Mesothelial cell of epicardium (in vitro differentiated cells): ENCODE measurements at places on chromosomes 6 and 20. TPM values are rescaled to one million over a fixed set of nuclear protein-coding genes. Genes with fewer than 3 reads are reported as not detected.

TFEB gene
- 3.2 to 4.4 TPM (median 3.8 TPM) in 3 replicates for total RNA-seq

PNRC1 gene
- 184 to 206 TPM (median 190 TPM) in 3 replicates for total RNA-seq

ACTL10 gene
- total RNA-seq: 0.63 to 0.86 TPM (median 0.66 TPM) in 3 replicates

TMEM200A gene
- 10.6 to 11.3 TPM (median 11.3 TPM) in 3 replicates for total RNA-seq

BPIFB4 gene
- total RNA-seq: not detected in 3 replicates

CFAP206 gene
- 1.0 to 1.6 TPM (median 1.5 TPM) in 3 replicates for total RNA-seq

TNF gene
- total RNA-seq: 0.52 to 0.60 TPM (median 0.60 TPM) in 3 replicates

RSPO4 gene
- 7.5 to 9.5 TPM (median 8.9 TPM) in 3 replicates for total RNA-seq

EYS gene
- 0.52 to 0.69 TPM (median 0.60 TPM) in 3 replicates for total RNA-seq

DNA sequence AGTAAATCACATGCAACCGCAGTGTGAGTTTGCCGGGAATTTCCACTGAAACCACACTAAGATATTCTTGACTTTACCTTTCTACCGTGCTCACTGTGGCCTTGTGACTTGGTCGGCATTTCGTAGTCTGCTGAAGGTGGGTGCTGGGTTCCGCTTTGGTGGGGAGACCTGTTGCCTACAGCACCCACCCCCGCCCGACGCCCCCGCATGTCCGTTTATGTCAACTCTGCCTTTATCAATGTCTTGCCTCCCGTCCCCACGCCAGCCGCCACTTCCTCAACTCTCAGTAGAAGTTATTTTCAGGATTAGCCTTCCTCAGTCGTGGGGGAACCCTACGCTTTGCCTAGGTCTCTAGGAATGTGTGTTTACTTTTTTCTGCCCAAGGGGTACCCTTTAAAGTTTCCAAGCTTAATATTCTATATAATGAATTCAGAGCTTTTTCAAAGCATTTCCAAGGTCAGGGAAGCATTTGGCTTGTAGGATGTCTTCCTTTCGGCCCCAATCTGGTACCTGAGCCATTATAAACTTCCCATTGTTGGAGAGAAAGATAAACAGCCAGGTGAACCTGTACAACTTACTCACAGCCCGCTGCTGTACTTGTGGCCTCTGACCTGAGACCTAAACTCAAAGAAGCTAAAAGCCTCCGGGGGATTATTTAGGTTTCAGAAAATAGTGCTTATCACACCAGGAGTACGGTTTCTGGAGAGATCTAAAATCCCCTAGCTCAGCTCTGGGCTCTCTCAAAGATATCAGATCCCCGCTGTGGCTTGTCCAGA lies 54.2 kb downstream of the TBC1D7 start:
- H3K36me3 ChIP-seq: no peaks in the 10 kb centered on the region
- H3K27me3 ChIP-seq: no peaks in the 10 kb centered on the region
- DNase-seq: no peak
- no peak overlapping the region for H3K27ac ChIP-seq
- peaks cover 17% of the 10 kb centered on the region for H3K4me1 ChIP-seq

DNA sequence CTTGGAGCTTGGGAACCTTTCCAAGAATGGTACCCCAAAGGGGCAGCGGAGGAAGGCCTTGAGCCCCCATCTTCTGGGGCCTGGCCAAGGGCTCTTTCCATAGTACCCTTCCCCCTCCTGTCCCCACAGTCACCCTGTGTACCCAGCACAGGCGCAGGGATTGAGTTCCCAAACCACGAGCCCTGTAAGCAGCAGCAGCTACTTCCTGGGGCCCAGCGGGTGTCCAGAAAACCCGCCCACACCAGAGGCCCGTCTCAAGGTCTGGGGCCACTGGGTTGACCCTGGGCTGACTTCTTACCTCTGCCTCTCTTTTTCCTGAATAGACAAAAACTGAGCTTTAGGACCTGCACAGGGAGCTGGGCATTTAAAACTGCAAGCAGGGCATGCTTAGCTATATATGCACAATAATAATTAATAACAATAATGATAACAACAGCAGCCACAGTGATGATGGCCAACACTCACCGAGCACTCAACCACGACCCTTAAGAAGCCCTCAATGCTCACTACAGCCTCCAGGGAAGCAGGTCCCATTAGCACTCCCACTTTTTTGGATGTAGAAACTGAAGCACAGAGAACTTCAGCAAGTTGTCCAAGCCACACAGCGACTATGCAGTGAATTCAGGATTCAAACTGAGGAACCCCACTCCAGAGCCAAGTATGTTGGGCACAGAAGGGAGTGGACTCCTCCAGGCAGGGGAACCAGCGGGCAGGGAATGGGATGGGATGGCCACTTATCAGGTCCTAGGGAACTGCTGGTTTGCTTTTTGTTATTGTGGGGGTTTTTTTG lies 14.5 kb downstream of the NOL4L start:
- no peaks in the 10 kb centered on the region for H3K36me3 ChIP-seq
- H3K27ac ChIP-seq: peak overlapping the region; percentile 19
- no peaks in the 10 kb centered on the region for H3K27me3 ChIP-seq
- no peak for DNase-seq
- no peak overlapping the region for H3K4me3 ChIP-seq

DNA sequence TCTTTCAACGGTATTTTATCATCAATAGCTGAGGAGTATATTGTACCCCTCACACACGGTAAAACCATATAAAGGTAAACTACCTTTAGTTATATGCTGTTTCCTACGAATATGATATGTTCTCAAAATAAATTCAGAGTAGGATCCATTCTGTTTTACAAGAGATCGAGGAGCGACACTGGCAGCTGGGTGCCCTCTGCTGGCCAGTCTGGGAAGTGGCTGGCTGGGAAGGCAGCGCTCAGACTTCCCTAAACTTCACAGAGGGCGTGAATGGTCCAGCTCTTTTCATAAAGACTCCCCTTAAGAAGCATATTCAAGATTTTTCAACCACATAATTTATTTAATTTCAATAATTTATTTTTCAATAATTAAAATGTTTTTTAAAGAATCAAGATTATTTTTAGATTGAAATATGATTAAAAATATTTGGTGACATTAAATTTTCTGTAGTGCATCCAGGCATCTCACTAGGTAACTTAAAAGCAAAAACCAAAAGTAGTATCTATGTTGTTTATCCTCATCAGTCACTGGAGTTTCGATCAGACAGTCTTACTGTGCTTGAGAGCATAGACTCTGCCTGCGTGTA lies 187.5 kb upstream of the PDE10A start:
- peaks cover 84% of the 10 kb centered on the region for H3K27me3 ChIP-seq
- H3K36me3 ChIP-seq: no peaks in the 10 kb centered on the region
- peaks cover 30% of the 10 kb centered on the region for H3K4me1 ChIP-seq
- H3K27ac ChIP-seq: no peak overlapping the region
- no peak for DNase-seq
- H3K4me3 ChIP-seq: no peak overlapping the region

- H3K4me1 ChIP-seq: peaks cover 4% of the 10 kb centered on the region
- no peak for DNase-seq
- H3K27ac ChIP-seq: no peak overlapping the region
- no peaks in the 10 kb centered on the region for H3K27me3 ChIP-seq
Observed at GRCh38 chr6:129628101-129628815, 81.7 kb downstream of the ARHGAP18 start.

- peaks cover 51% of the 10 kb centered on the region for H3K4me1 ChIP-seq
- DNase-seq: no peak
- H3K27ac ChIP-seq: no peak overlapping the region
Observed at GRCh38 chr6:41452763-41453162, 93.4 kb upstream of the FOXP4 start.

DNA sequence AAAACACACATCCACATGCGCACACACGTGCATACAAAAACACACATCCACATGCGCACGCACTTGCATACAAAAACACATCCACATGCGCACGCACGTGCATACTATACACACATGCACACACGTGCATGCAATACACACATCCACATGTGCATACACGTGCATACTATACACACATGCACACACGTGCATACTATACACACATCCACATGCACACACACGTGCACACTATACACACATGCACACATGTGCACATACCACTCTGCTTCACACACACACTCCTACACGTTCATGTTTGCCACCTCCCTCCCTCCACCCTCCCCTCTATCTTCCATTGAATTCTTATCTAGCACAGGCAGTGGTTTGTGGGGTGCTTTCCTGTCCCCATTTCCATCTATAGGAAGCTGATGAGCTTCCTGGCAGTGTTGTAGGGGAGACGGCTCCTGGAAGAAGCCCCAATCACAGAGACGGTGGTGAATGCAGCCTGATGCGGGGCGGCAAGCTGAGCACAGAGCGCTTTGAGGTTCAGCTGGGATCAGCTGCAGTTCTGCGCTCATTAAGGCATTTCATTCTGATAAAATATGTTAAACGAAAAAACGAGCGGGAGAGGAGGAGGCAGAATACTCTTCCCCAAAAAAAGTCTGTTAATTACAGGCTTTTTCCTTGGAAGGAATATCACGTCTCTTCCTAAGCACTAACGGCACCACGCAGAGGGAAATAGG lies 287.7 kb downstream of the TAF4 start:
- H3K36me3 ChIP-seq: no peaks in the 10 kb centered on the region
- peaks cover 33% of the 10 kb centered on the region for H3K27me3 ChIP-seq
- H3K4me3 ChIP-seq: no peak overlapping the region
- DNase-seq: no peak
- no peaks in the 10 kb centered on the region for H3K4me1 ChIP-seq

- no peak for DNase-seq
- H3K27me3 ChIP-seq: peaks cover 32% of the 10 kb centered on the region
- H3K27ac ChIP-seq: no peak overlapping the region
- H3K4me1 ChIP-seq: no peaks in the 10 kb centered on the region
Observed at GRCh38 chr20:60822699-60823607, 429.1 kb upstream of the CDH4 start.

DNA sequence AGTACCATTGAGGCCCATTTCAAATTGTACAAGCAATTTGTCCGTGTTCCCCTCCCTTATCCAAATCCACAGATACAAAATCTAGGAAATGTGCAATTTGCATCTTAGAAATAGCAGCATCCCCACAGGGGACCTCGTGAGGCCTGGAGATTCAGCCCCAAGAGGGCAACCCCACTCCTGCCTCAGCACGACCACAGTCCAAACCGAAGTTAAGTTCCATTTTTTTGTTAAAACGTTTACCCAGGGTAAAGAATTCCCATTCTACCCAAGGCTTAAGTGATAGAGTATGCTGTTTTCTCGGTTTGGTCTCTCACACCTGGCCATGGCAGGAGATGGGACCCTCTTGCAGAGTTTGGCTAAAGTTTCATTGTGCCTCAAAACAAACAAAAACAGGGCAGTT lies 41.2 kb downstream of the PLCG1 start:
- no peak for DNase-seq
- H3K27me3 ChIP-seq: no peaks in the 10 kb centered on the region
- H3K36me3 ChIP-seq: peaks cover 23% of the 10 kb centered on the region
- no peak overlapping the region for H3K4me3 ChIP-seq

- no peaks in the 10 kb centered on the region for H3K27me3 ChIP-seq
- DNase-seq: no peak
- H3K27ac ChIP-seq: peak overlapping the region; percentile 44
Observed at GRCh38 chr6:152701081-152701862, 3.6 kb downstream of the MYCT1 start.

DNA sequence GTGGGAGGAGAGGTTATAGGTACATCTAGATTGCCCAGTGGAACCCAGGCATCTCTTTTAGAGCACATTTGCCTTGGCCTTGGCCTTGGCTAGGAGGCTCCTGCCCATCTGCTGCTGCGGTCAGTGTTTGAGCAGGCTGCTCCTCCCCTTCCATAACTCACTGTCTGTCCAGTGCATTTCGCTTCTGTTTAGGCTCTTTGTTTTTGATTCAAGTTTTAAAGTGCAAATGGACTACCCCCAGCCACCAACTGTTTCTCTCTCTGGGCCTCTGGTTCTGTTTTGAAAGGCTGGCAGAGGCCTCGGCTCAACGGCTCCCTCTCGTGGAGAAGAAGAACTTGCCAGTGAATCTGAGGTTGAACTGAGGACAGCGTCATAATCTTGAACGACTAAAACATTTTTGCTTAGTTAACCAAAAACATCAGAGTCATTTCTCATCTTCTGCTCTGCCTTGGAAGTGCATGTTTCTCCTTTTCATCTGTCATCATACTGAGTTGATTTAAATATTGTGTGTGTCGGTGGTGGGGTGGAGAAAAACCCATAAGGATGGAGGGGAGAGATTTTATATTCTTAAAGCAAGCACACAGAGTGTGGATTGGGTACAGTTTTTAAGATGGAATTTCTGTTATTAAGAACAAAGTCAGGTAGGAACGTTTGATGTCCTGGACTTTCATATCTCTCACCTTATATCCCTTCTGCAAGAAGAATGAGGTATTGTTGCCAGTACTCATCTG lies 171.4 kb downstream of the DTNBP1 start:
- peaks cover 33% of the 10 kb centered on the region for H3K36me3 ChIP-seq
- no peak overlapping the region for H3K27ac ChIP-seq
- peaks cover 16% of the 10 kb centered on the region for H3K4me1 ChIP-seq
- H3K27me3 ChIP-seq: no peaks in the 10 kb centered on the region
- H3K4me3 ChIP-seq: no peak overlapping the region

GRCh38 chr6:54195637-54196036 lies 84.4 kb downstream of the MLIP start:
- no peak overlapping the region for H3K4me3 ChIP-seq
- peaks cover 9% of the 10 kb centered on the region for H3K4me1 ChIP-seq
- no peak for DNase-seq
- no peaks in the 10 kb centered on the region for H3K27me3 ChIP-seq
- no peaks in the 10 kb centered on the region for H3K36me3 ChIP-seq

GRCh38 chr6:88454658-88455057 lies 288.5 kb upstream of the CNR1 start:
- H3K4me3 ChIP-seq: no peak overlapping the region
- DNase-seq: no peak
- no peaks in the 10 kb centered on the region for H3K4me1 ChIP-seq

GRCh38 chr6:170237999-170238740 lies 52.7 kb downstream of the DLL1 start:
- peaks cover 20% of the 10 kb centered on the region for H3K4me1 ChIP-seq
- H3K4me3 ChIP-seq: no peak overlapping the region
- H3K36me3 ChIP-seq: no peaks in the 10 kb centered on the region
- peak; percentile 14 for DNase-seq
- no peak overlapping the region for H3K27ac ChIP-seq

GRCh38 chr6:130947464-130947863 lies 115.6 kb downstream of the EPB41L2 start:
- no peaks in the 10 kb centered on the region for H3K4me1 ChIP-seq
- no peak overlapping the region for H3K27ac ChIP-seq
- H3K36me3 ChIP-seq: no peaks in the 10 kb centered on the region
- H3K27me3 ChIP-seq: no peaks in the 10 kb centered on the region

- no peaks in the 10 kb centered on the region for H3K36me3 ChIP-seq
- H3K4me1 ChIP-seq: peaks cover 10% of the 10 kb centered on the region
- no peaks in the 10 kb centered on the region for H3K27me3 ChIP-seq
- H3K4me3 ChIP-seq: no peak overlapping the region
- no peak for DNase-seq
- H3K27ac ChIP-seq: no peak overlapping the region
Observed at GRCh38 chr6:137968455-137968804, 101.4 kb downstream of the TNFAIP3 start.

GRCh38 chr20:48409055-48409615 lies 418.7 kb downstream of the PREX1 start:
- no peaks in the 10 kb centered on the region for H3K36me3 ChIP-seq
- H3K4me3 ChIP-seq: no peak overlapping the region
- peaks cover 2% of the 10 kb centered on the region for H3K27me3 ChIP-seq
- no peak overlapping the region for H3K27ac ChIP-seq
- no peak for DNase-seq
- no peaks in the 10 kb centered on the region for H3K4me1 ChIP-seq
